ENCODE measurements at places on chromosomes 7 and 10. TPM values are rescaled to one million over a fixed set of nuclear protein-coding genes. Genes with fewer than 3 reads are reported as not detected.

The CACNA2D1 gene
- polyA plus RNA-seq, result 5.8 TPM

- DNase-seq, result peak; percentile 63
These were observed 6.5 kb downstream of the TSPAN14 start for GRCh38 chr10:80460399-80461207.

GRCh38 chr10:34150103-34150502 is 665.0 kb downstream of the PARD3 start:
- DNase-seq, result no peak

The NPSR1 gene
- not detected for polyA plus RNA-seq

- DNase-seq, result no peak
These were observed 4.7 kb upstream of the LANCL2 start for GRCh38 chr7:55360486-55360885.
